ENCODE measurements at places on chromosomes 12 and 14.

DNA sequence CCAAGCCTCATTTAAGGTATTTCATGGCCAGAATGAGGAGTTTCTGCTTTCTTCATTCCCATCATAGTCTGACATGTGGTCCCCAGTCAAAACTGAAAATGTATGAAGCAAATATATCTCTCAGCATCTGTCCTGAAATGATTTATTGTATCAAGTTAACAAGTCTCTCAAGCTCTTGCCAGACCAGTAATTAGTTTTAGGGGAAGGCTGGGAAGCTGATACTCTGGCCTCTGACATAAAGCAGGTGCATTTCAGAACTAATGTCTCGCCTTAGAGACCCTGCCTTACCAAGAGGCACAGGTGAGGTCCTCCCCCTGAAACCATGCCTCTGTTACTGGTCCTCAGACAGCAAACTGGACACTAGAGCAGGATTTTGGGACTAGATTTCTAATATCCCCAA lies 266.5 kb downstream of the SLC15A4 start:
- no peak for DNase-seq

DNA sequence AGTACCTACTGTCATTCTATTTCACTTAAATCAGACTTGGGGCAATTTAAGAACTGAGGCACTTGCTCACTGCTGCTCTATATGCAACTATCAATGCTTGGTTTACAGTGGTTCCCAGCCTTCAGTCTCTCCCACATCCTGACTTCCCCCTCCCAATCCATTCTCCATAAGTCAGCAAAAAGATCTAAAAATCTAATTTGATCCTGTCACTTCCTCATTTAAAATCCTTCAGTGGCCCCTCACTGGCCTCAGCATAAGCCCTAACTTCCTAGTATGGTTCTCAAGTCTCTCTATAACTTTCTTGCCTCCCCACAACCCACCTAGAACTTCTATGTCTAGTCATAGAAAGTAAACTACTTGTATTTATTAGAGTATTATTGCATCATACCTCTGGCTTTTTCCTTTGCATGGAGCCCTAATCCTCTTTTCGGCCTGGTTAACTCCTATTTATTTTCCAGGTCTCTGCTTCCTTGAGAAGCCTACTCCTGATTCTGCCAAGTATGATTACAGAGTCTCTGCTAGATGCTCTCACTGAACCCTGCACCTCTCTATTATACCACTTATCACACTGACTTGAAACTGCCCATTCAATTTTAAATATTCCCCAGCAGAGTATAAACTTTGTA lies 130.6 kb downstream of the RALGAPA1 start:
- no peak for DNase-seq

DNA sequence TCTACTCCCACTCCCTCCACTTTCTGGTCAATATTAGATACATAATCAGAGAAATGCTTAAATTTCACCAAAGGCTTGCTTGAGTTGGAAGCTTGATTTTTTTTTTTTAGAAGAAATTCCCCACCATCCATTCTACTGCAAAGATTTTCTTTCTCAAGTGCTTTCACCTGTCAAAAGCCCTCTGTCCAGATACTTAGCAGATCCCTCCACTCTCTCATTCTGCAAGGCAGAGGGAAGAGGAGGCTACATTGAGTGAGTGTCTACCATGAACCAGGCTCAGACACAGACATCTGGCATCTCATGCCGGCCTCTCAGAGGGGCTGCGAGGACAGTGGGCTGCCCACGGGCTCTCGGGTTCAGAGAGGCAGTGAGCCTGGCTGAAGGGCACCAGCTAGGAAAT lies 127.6 kb upstream of the GSC start:
- no peak for DNase-seq

- DNase-seq, result no peak
Measured at GRCh38 chr12:59055204-59055860, 135.0 kb upstream of the LRIG3 start.
